Transverse colon (tissue), 4 donors: ENCODE measurements at places on chromosomes 7 and 10. TPM values are rescaled to one million over a fixed set of nuclear protein-coding genes. Genes with fewer than 3 reads are reported as not detected.

Gene PGAM2
- not detected for total RNA-seq

Gene LIPM
- not detected for total RNA-seq

Gene LMOD2
- not detected for total RNA-seq

Gene NRCAM
- total RNA-seq, result 2.5 TPM
